NCI-H526 (cell line): ENCODE measurements at places on chromosomes 4 and X.

GRCh38 chrX:22424122-22424915, 151.6 kb downstream of the CBLL2 start:
- no peak for DNase-seq

DNA sequence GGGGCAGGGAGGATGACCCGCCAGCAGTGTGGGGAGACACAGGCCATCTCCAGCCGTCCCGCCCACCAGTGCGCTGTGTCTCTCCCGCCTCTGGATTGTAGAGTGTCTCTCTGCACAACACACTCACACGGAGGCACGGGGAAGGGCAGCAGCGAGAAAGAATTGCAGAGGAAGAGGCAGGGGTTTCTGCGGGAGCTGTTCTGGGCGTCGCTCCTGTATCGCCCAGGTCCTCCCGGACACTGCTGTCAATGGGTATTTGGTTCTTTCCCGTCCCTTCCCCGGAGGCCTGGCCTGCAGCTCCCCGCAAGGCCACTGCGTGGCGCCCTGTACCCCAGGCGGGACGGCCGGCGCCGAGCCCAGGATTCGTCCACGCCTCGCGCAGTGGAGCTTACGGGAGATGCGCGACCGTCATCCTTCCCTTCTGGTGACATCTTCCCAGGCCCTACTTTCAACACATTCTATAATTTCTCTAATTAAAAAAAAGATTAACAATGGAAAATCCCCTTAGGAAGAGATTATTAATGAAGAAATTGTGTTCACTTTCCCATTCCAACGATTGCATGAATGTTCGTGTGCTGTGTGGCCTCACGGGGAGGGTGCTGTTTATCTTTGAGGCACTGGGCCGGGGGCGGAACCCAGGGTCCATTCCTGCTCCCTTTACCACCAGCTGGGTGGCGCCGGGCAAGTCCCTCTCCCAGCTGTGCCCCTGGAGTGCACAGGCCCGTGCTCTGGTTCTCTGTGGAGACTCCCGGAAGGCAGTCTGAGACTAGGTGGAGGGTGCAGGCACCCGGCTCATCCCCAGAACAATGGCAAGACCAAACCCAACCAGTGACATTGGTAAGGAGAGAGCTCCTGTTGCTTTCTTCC, 95.7 kb downstream of the CPZ start:
- peak; percentile 65 for DNase-seq

DNA sequence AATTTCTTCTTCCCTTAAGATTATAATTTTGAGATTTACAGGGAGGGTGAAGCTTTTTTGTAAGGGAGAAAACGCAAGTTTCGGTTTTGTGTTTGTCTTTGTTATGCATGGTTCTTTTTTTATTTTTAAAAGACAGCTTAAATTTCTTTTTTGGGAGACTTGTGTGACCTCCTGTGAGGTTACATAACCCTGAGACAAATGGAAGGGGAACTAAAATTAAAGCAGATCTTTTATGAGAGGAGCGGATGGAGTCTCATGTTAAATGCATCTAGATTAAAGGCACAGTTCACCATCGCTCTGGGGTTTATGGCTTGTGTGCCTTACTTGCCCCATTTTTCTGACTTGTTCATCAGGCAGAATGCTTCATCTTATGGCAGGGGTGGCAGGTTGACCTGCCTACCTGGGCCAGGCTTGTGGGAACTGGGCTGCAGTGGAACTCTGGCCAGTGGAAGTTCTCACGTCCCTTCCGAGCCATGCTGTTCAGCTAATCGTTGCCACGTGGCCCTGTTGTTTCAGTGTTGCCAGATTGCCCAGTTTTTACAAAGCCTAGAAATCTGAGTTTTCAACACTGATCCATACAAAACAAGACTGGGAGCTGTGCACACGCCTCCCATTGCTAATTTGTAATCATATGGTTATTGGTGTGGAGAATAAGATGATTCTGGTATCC, 291.8 kb downstream of the ARHGAP10 start:
- DNase-seq, result no peak

DNA sequence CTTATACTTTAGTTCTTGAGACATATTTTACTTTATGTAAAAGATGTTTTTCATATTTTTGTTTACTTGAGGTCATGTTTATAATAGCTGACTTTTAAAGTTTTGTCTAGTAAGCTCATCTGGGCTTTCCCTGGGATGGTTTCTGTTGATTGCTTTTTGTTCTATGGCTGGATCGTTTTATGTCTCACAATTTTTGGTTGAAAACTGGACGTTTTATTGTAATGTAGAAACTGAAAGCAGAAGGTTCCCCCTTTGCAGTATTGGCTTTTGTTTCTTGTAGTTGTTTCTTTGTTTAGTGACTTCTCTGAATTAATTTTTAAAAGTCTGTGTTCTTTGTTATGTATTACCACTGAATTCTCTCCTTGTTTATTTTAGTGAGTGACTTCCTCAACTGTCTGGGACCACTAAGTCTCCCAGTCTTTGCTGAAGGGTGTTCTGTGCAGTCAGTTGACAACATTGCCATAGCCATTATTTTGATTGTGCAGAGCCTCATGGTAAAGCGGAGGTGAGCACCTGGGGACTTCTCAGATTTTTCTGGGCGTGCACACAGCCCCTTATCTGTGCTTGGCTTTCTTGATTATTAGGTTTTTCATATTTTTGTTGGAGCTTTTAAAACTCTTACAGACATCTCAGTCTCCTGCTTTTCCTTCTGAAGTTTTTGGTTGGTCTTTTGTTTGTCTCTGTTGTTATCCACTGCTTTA, 31.0 kb downstream of the KDM6A start:
- no peak for DNase-seq

GRCh38 chrX:153621949-153622598, 23.1 kb upstream of the CCNQ start:
- DNase-seq, result no peak

DNA sequence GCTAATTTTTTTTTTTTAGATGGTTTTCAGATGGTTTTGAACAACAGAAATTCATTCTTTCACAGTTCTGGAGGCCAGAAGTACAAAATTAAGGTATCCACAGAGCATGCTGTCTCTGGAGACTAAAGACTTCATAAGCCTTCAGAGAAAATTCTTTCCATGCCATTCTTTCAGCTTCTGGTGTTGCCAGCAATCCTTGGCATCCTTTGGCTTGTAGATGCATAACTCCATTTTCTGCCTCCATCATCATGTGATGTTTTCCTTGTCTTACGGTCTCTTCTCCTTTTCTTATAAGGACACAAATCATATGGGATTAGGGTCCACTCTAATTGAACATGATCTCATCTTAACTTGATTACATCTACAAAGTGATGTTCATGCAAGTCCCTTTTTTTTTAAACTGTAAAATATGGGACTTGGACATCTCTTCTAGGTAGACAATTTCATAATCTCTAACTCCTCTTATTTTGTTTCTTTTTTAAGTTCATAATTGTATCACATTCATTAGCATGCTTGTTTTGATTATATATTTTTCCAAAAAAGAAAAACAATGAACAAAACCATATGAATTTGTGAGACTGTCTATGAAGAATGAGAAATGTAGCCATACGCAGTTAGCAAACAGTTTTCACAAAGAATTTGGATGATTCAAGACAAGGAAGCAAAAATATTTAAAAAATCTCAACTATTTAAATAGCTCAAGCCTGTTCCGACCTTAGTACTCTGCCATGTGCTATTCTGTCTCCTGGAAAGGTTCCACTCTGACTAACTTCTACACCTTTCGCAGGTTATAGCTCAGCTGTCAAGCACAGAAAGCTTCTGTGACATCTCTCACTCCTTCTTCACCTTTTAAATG, 53.1 kb upstream of the GIMD1 start:
- no peak for DNase-seq

DNA sequence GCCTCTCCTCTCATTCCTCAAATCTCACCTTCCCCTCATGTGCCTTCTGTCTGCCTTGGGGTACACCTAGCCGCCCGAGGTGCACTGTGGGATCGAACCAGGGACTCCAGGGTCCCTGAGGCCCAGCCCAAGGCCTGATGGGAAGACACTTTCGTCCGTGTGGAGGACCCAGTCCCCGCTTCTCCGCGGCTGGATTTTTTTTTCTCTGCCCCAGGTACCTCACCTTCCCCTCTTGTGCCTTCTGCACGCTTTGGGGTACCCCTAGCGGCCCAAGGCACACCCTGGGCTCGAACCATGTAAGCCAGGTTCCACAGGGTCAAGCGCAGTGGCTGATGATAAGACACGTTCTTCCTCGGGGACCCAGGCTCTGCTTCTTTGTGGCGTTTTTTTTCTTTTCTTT, 530.7 kb downstream of the CWH43 start:
- no peak for DNase-seq

DNA sequence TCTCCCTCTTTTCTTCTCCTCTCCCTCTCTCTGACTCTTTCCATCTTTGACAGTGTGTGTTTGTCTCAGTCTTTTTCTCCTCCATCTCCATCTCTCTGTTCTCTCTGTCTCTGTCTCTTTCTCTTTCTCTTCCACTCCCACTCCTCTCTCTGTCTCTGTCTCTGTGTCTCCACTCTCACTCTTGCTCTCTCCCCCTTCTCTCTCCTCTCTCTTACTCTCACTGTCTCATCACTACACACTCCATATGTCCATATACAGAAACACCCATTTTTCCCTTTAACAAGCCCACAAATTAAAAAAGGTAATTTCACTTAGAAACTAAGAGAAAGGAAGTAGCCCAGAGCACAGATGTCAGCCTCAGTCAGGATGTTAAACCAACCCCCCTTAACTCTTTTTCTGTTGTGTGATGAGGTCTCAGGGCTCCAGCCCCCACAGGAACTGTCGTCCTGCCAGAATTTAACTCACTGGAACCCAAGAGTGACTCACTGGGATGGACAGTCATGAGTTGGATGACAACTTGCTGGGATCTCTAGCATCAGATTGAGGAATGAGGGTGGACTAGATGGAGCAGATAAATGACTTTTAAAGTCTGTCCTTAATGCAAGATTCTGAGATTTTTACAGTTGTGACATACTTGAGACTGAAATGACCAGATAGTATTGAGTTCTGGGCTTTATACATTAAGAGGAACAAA, 27.5 kb downstream of the OTUD6A start:
- DNase-seq, result no peak

DNA sequence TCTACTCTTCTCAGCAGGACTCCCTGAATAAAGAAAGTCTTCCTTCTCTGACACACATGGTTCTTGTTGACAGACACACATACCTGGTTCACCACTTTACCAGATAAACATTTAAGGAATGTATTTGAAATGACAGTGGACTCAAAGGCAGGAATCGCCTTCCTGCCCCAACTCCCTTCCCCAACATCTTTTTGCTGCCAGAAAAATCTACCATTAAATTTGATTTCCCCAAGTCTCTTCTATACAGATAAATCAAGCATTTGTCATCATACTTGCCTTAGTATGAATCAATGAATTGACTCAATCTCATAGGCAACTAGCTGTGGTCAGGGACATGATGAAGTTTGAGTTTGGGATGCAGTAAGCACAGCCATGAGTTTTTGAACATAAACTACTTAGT, 23.3 kb upstream of the ANXA5 start:
- DNase-seq, result no peak

- no peak for DNase-seq
Observed at GRCh38 chr4:52714597-52715254, 36.5 kb downstream of the ERVMER34-1 start.

DNA sequence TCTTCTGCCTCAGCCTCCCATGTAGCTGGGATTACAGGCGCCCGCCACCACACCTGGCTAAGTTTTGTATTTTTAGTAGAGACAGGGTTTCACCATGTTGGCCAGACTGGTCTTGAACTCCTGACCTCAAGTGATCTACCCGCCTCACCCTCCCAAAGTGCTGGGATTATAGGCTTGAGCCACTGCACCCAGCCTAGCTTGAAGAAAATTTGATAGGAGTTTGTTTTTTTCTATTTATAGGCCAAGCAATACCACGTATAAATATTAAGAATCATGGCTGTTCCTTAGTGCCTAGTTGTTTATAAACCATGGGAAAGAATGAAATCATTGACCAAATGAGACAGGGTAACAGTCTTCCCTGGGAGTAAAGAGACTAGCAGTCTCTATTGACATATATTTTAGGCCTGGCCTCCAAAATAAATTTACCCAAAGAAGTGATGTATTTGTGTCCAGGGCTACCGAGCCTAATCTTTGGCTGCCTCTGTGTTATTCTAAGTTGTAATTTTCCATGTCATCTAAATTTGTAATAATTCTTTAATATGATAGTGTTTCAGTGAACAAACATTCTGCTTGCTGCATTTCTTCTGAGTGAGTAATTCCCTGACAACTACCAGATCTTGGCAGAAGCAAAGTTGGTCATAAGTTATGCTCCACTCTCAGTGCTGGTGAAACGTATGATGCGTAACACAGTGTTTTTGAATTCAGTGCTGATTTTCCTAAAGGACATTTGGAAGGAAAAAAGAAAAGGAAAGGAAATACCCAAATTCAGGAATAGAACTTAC, 10.3 kb downstream of the PKD2 start:
- no peak for DNase-seq

GRCh38 chr4:15003401-15003890, 1.2 kb downstream of the CPEB2 start:
- no peak for DNase-seq

DNA sequence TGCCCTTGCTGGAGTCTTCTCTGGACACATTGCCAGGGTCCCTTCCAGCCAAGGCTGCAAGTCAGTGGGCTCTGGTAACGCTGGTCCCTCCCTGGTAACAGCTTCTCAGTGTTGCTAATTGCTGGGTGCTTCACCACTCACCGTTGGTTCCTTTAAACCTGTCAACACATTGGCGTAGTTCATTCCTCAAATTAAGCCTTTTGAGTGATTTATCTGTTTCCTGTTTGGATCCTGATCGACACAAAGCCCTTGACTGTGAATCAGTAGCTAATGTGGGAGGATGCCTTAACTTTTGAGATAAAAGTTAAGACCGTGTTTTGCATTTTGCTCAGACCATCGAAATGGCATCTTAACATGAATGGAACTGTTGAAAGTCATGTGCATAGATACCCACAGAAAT, 125.9 kb downstream of the AMELX start:
- DNase-seq, result no peak

- DNase-seq, result no peak
Observed at GRCh38 chrX:35166023-35166422, 223.4 kb downstream of the FAM47B start.

- no peak for DNase-seq
Observed at GRCh38 chrX:151870602-151871001, 42.1 kb upstream of the MAGEA4 start.

DNA sequence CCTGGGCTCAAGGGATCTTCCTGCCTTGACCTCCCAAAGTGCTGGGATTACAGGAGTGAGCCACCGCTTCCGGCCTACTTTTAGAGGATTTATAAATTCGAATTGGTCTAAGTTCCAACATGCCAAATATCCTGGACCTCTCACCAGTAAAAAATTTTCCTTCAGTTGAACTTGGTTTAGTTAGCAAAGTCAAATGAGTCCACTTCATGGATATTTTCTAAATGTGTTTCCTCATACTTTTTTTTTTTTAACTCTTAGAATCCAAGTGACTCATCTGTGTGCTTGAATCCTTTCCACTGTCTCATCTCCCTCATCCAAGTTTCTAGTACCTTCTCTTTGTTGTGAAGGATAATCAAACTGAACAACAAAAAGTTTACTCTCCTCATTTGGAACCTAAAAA, 49.7 kb downstream of the RBM47 start:
- DNase-seq, result no peak
